ENCODE measurements at places on chromosomes 3 and 15.

GRCh38 chr3:122787872-122788271 lies 5.8 kb downstream of the HSPBAP1 start:
- no peak for DNase-seq

GRCh38 chr3:3296979-3297381 lies 117.5 kb upstream of the CRBN start:
- DNase-seq = no peak

DNA sequence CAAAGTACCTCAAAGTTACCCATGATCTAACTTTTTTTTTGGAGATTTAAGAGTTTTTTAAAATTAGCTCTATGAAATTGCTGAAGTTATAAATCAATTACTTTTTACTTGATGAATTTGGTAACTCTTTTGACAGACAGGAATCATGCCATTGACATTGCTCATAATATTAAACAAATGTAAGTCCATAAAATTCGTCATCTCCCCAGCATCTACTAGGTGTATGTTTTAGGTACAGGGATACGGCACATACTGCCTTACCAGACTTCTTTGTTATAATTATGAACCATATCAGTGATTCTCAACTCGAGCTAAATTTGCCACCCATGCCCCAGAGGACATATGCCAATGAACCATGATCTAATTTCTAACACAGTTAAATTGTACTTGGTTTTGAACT lies 247.5 kb upstream of the TGFBR2 start:
- DNase-seq = no peak

DNA sequence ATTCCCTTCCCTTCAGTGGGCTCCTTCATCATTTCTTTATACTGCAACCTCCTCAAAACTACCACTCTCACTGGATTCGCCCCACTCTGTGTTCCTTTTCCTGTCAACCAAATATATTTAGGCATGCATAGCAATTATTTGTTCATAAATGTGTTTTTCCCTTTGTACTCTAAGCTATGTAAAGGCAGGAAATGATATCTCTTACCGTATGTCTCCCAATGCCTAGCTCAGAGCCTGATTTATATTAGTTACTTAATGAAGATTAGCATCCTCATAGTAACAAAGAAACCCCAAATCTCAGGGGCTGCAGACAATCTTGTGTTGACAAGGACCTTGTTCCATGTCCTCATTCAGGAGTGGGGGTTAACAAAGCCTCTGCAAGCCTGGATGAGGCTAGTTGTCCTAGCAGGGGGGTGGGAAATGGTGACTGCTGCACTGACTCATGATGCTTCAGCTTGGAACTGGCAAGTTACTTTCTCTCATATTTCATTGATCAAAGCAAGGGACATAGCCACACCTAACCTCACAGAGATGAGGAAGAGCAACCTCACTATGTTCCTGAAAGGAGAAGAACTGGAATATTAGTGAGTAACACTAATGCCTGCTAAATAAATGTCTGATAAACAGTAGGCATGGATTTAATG lies 15.2 kb downstream of the PHLDB2 start:
- peak; percentile 48 for DNase-seq

- peak; percentile 27 for DNase-seq
These were observed 11.6 kb downstream of the CCR5AS start for GRCh38 chr3:46395210-46395661.

- peak; percentile 84 for DNase-seq
These were observed 46.4 kb upstream of the MBNL1 start for GRCh38 chr3:152222327-152222726.

GRCh38 chr3:112606098-112606497 lies 34.8 kb downstream of the CCDC80 start:
- DNase-seq = no peak

- DNase-seq = no peak
These were observed 165.7 kb downstream of the MAGI1 start for GRCh38 chr3:65873028-65873427.

- no peak for DNase-seq
These were observed 16.8 kb upstream of the TGM5 start for GRCh38 chr15:43283526-43283925.

DNA sequence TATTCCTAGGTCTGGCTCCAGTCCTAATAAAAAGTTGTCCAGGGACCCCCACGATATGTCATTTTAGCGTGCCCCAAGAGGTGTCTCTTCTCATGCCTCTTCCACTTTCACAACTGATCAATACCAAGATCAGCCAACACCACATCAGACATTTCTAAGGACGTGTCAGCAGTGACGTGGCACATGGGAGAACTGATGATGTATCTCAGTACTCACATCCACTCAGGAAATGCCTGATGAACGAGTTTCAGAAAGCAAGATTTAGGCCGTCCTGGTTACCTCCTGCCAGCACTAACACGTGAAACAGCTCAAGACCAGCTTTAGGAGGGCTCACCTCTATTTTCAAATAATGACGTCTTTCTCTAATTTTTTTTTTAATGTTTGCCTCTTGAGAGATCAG lies 19.6 kb downstream of the VGLL4 start:
- no peak for DNase-seq
